ENCODE measurements at places on chromosomes 11 and 22. TPM values are rescaled to one million over a fixed set of nuclear protein-coding genes. Genes with fewer than 3 reads are reported as not detected.

PELI3 gene
- 10.3 TPM for total RNA-seq

ARFIP2 gene
- total RNA-seq, result 50.4 TPM

SLC25A45 gene
- total RNA-seq, result 1.1 TPM

GLB1L3 gene
- total RNA-seq, result 11.7 TPM

C1QTNF6 gene
- 3.8 TPM for total RNA-seq

FAM180B gene
- total RNA-seq, result 0.31 TPM

SLCO2B1 gene
- total RNA-seq, result not detected

CDC42BPG gene
- total RNA-seq, result 24.9 TPM

NTM gene
- total RNA-seq, result 13.8 TPM

PGA5 gene
- total RNA-seq, result 0.33 TPM

GRCh38 chr22:25563761-25564319 lies 635 bp upstream of the GRK3 start:
- H3K27me3 ChIP-seq, result peaks cover 1% of the 10 kb centered on the region
- no peaks in the 10 kb centered on the region for H3K36me3 ChIP-seq
- H3K4me1 ChIP-seq, result no peaks in the 10 kb centered on the region
- DNase-seq, result no peak

GRCh38 chr11:87425943-87426342 lies 388.2 kb downstream of the TMEM135 start:
- 0 out of 2 replicates have a peak, but pooled peaks cover 4% of the 10 kb centered on the region for H3K36me3 ChIP-seq
- no peak for DNase-seq
- H3K4me1 ChIP-seq, result peaks cover 5% of the 10 kb centered on the region
- H3K27me3 ChIP-seq, result no peaks in the 10 kb centered on the region
- H3K4me3 ChIP-seq, result no peak overlapping the region

GRCh38 chr11:132734217-132734616 lies 798.1 kb downstream of the OPCML start:
- no peaks in the 10 kb centered on the region for H3K4me1 ChIP-seq
- no peak for DNase-seq
- no peaks in the 10 kb centered on the region for H3K27me3 ChIP-seq
- no peaks in the 10 kb centered on the region for H3K36me3 ChIP-seq
- H3K4me3 ChIP-seq, result no peak overlapping the region

DNA sequence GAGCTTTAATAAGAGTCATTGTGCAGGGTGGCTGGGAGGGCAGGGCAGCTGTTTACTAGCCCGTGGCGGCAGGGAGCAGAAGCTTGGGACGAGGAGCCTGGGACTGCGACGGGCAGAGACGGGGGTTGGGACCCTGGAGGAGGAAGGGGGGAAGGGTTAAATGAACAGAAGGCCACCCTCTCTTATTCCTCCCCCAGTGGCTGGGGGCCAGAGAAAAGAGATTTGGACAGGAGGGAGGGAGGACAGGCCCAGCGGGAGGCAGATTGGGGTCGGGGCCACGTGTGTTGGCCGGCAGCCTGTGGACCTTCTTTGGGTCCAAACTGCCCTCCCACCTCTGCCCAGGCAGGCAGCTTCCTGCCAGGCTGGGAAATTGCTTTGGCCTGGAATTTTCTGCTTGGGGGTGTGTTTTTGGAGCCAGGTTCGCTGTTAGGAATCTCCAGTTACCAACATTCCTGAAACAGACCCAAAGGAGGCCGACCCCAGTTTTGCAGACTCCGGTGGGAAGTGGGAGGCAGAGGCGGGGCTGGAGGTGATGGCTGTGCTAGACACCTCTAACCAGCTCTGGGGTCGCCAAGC lies 50.2 kb downstream of the APOL3 start:
- H3K36me3 ChIP-seq, result no peaks in the 10 kb centered on the region
- H3K27ac ChIP-seq, result no peak overlapping the region
- DNase-seq, result no peak
- no peaks in the 10 kb centered on the region for H3K4me1 ChIP-seq

DNA sequence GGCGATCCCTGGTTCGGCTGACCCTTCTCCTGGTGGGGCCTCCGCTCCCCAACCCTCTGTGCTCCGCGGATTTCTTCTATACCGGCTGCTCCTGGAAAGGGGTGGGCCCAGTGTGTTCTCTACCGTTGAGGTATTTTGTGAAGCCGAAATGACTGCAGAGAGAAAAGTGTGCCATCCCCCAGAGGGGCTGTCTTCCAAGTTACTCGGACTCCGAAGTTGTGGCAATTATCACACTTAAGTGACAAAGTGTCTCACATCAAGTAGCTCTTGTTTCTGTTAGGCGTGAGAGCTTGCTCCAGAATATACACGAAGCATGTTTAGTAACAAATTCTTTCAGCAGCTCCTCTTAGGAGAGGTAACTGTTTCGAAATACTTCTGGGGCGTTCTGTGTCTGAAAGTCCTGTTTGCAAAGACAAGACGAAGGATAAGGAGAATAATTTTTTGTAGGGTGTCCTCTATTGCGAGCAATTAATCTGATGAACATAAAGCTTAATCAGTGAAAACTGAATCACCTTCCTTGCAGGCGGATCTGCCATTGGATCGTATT lies 434 bp downstream of the XPNPEP3 start:
- peak overlapping the region; percentile 97 for H3K27ac ChIP-seq

DNA sequence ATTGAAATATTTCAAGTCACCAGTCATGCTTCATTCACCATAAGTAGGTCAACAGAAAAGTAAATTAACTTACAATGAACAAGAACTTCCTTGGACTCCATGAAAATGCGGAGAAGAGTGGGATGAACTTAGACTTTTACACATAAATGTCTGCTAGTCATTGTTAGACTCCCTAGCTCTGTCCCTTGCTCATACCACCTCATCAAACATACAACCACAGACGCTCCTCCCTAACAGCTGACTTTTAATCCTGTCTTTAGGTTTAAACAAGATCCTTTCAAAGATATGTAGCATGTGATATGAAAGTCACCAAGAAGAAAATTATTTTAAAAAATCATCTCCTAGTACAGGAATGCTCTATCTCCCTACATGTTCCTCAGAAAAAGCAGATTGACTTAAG lies 248.1 kb downstream of the DLG2 start:
- no peaks in the 10 kb centered on the region for H3K27me3 ChIP-seq
- no peak overlapping the region for H3K4me3 ChIP-seq
- no peak overlapping the region for H3K27ac ChIP-seq
- no peak for DNase-seq
- H3K4me1 ChIP-seq, result no peaks in the 10 kb centered on the region

DNA sequence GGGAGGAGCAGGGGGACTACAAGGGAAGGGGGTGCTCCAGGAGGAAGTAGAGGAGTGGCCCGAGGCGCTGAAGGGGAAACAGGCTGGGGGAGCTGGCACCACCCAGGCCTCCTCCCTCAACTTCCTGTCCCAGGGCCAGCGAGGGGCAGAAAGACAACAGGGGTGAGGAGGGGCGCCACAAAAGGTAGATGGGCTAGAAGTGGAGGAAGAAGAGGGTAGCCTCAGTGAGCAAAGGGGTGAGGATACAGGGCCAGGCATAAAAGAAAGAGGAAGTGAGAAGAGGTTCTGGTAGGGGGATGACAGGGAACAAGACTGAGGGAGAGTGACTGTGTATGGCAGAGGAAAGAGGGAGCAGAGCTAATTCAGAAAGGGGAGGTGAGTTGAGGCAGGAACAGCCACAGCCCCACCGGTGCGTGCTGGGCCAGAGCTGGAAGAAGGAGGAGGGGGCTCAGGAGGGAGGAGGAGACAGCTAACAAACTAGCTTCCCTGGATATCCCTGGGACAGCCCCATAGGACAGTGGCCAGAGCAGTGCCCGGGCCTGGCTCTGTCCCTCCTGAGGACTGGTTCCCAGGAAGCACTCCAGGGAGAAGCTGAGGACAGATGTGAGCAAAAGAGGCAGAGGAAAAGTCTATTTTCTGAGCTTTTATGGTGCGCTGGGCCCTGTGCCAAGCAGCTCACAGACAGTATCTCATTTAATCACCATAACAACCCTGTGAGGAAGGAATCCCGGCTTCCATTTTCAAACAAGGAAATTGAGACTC lies 8.5 kb downstream of the DCHS1 start:
- H3K4me3 ChIP-seq, result no peak overlapping the region
- 0 out of 2 replicates have a peak, but pooled peaks cover 1% of the 10 kb centered on the region for H3K27me3 ChIP-seq
- H3K36me3 ChIP-seq, result no peaks in the 10 kb centered on the region
- no peak for DNase-seq

GRCh38 chr22:26433805-26434204 lies 4.7 kb downstream of the ASPHD2 start:
- peaks cover 3% of the 10 kb centered on the region for H3K36me3 ChIP-seq
- H3K4me3 ChIP-seq, result no peak overlapping the region
- no peak overlapping the region for H3K27ac ChIP-seq
- DNase-seq, result no peak
- no peaks in the 10 kb centered on the region for H3K4me1 ChIP-seq

- peak; percentile 12 for DNase-seq
- no peak overlapping the region for H3K4me3 ChIP-seq
- peaks cover 2% of the 10 kb centered on the region for H3K4me1 ChIP-seq
Observed at GRCh38 chr11:117855912-117856651, 20.4 kb downstream of the FXYD6 start.

GRCh38 chr11:95943546-95943945 lies 19.6 kb upstream of the MTMR2 start:
- H3K27ac ChIP-seq, result no peak overlapping the region
- DNase-seq, result no peak
- no peak overlapping the region for H3K4me3 ChIP-seq
- no peaks in the 10 kb centered on the region for H3K27me3 ChIP-seq

- no peaks in the 10 kb centered on the region for H3K27me3 ChIP-seq
- H3K4me3 ChIP-seq, result peak overlapping the region; percentile 0
- peaks cover 12% of the 10 kb centered on the region for H3K4me1 ChIP-seq
- DNase-seq, result no peak
Observed at GRCh38 chr11:100740440-100740839, 53.4 kb downstream of the ARHGAP42 start.

DNA sequence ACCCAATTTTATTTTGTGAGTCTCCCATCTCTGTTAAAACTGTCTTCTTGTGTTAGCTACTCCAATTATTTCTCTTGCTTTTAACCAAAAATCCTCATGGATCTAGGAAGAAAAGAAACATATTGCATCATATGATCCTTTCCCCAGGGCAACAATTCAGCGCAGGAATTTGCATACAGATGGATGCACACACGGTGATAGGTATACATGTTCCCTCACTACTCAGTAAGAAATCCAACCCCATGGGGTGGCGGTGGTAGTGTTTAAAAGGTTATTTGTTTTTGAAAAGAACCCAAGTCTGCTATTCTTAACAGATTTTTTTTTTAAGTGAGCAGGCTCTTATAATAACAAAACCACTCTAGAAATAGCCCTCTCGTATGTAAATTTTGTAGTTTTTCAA lies 4.2 kb upstream of the SYN3 start:
- peaks cover 3% of the 10 kb centered on the region for H3K27me3 ChIP-seq
- no peak for DNase-seq
- peaks cover 18% of the 10 kb centered on the region for H3K36me3 ChIP-seq
- peaks cover 16% of the 10 kb centered on the region for H3K4me1 ChIP-seq
- peak overlapping the region; percentile 35 for H3K4me3 ChIP-seq

DNA sequence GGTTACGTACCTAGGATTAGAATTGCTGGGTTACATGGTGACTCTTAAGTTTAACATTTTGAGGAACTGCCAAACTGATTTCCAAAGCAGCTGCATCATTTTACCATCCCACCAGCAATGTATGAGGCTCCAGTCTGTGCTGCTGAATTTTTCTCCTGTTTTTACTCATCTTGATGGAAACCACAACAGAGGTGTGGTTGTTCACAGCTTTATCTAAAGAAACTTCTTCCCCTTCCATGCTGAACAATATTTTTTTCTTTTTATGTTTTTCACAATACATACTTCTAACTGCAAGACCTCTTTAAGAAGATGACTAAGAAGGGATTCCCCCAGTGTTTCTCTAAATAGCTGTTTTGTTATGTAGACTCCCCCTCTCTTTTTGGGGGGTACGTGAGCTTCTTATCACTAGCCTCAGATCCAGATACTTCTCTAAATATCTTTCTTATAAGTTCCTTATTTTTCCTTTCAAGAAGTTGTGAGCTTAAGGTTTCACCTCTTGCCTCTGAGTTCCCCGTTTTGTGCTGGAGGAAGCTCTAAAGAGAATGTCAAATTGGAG lies 24.0 kb downstream of the TCP11L1 start:
- H3K4me1 ChIP-seq, result no peaks in the 10 kb centered on the region
- no peak for DNase-seq
- no peak overlapping the region for H3K4me3 ChIP-seq
- H3K36me3 ChIP-seq, result peaks cover 21% of the 10 kb centered on the region

Data from H9 (cell line).